SK-N-DZ (cell line): ENCODE measurements at places on chromosomes 3 and 15.
A peak's percentile ranks its signal among the peaks of the same experiment; 100 is the strongest.

DNA sequence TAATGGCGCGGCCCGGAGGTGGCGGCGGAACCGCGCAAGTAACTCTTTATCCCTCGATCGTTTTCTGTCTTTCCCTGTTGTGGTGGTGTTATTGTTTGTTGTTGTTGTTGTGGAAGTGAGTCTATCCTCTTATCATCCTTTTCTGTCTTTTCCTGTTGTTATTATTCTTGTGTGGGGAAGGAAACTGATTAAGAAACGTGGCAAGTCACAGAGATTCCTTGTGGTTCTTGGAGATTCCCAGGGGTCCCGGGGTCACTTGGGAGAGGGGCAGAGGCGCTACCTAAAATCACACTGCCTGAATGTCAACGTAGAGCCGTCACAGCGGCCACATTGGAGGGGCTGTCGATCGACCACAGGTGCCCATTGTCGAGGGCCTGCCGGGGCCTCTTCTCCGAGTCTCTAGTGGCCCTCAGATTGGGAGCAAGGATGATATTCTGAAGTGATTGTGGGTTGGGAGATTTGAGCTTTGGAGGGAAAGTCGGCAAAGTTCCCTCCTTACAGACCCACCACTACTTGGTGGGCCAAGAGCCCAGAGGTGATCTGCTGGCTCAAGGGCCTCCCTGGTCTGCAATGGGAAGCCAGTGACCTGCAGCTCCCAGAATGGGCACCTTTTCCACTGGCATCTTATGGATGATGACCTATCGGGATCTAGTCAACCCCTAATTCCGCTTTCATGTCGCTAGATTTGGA is 790 bp downstream of the PARP14 start:
- no peak for DNase-seq

DNA sequence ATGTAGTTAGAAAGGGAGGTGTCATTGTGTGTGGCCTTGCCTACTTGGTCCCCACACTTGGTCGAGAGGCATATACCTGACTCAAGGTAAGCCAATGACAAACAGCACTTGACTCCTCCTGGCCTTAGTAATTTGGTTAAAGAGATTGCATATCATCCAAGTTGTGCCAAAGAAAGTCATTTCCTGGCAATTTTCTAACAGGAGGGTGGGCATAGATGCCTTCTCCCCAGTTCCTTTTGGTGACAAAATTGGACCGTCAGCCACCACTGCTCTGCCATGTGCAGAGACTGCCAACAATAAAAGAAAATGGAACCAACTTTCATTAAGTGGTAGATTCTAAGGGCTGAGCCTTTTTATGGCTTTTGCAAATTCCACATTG is 7.9 kb upstream of the LEKR1 start:
- no peak for DNase-seq

- no peak for DNase-seq
Observed at GRCh38 chr3:117409256-117409655, 699.7 kb downstream of the TUSC7 start.

- DNase-seq: peak; percentile 17
Observed at GRCh38 chr15:36301947-36302346, 277.5 kb upstream of the CDIN1 start.

- DNase-seq: no peak
Observed at GRCh38 chr3:47411696-47412452, 31.1 kb downstream of the PTPN23 start.

DNA sequence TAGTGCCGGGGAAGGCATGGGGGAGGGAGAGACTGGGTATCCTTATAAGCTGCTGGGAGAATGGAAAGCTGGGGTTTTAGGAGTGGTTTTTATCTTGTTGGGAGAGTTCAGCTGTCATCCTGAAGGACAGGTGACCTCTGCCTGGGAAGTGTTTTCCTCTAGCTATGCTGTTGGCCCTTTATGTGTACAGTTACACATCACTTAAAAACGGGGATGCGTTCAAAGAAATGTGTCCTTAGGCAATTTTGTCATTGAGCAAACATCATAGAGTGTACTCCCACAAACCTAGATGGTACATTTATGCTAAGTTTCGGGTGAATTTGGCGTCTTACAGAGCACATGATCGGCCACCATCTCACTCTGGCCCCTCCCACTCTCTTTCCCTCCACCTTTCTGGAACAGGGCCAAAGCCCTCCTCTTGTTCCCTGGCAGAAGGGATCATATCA is 164.3 kb upstream of the NUDT16 start:
- DNase-seq: no peak

GRCh38 chr15:25372298-25372697 is 66.5 kb downstream of the UBE3A start:
- DNase-seq: no peak

DNA sequence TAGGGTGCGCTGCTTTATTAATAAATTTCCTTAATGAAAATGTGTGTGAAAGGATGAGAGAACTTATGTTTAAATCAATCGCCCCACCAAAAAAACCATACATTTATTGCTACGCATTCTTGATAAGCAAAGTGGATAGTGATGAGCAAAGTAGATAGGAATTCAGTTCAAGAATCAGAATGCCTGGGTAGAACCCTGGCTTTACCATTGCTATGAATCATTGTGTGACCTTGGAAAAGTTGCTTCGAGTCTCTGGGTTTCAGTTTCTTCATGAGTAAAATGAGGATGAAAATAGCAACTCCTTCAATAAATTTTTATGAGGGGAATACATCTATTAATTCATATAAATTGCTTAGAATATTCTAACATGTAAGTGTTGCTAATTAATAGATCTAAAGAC is 2.6 kb upstream of the ALCAM start:
- DNase-seq: no peak

DNA sequence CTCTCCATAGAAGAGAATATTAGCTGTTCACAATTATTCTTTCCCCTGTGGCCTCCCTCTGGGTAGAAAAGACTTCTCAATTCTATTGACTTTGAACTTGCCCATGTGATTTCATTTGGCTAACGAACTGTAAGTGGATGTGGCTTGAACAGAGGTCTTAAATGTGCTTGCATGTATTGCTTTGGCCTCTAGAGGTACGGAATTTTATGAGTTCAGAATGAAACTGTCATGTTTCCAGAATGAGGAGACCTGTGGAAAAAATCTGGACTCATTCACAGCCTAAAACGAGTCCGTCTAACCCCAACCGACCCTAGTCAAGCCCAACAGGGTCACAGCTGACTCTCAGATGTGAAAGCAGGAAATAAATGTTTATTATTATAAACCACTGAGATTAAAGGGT is 596.7 kb upstream of the UBE2E2 start:
- no peak for DNase-seq

DNA sequence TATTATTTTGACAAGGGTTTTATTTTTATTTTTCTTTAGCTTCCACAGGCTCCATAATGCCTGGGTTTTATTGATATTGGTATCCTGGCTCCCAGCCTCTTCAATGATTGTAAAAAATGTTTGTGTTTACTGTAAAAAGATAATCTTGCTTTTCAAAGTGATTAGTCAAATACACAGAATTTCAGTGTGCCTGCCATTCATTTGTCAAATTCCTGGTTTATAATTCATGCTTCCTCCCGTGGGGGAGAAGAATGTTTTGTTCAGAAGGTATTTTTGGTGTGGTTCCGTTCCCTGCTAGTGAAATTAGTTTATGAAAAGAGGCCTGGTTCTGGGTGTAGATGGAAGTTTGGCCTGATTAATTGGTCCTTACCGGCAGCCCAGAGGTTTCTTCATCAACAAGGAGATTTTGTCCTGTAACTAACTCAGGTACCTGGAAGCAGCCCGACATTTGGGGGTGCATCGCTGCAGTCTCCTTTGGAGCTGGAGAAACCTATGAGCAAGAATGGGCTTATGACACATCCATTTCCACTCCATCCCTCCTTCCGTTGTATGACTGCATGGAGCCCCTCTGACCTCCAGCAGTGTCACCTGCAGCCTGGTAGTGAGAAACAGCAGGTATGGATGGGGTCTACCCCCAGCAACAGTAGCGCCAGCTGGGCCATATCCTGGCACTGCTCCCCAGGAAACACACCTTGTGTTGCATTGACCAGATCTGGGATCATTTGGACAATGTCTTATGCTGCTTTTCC is 101.5 kb downstream of the PGPEP1L start:
- no peak for DNase-seq

DNA sequence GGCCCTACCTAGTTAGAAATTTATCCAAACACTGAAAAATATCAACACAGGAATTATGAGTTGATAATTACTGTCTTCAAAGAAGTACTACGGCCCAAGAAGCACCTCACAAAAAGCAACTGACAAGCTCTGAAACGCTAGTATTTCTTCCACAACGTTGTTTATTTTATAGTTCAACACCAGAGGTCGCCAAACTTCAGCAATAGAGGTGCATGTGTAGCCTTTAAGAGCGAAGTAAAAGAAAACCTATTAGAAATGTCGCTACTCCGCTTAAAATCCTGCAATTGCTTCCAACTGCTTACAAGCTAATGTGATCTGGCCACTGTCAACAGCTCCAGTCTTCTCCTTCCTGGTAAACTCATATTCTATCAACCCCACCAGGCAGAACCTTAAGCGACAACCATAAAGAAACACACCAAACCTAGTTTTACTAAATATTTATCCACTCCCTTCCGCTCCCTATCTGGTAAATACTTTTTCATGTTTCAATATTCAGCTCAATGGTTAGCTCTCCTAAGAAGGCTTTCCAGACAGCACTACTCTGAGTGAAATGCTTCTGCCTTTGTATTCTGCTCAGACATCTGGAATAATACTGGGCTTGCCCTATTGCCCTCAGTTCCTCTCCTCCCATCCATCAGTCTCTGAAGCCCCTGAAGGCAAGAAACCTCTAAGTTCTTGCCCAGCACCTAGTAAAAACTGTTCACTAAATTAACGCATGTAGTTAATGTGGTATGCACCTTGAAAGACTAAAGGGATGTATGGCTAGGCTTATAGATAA is 110.2 kb downstream of the NR1I2 start:
- peak; percentile 70 for DNase-seq
